ENCODE measurements at places on chromosomes 13 and 19. TPM values are rescaled to one million over a fixed set of nuclear protein-coding genes. Genes with fewer than 3 reads are reported as not detected.

Gene CEACAM5
- not detected for polyA plus RNA-seq

Gene PPM1N
- polyA plus RNA-seq: 1.5 TPM

Gene FGF21
- polyA plus RNA-seq: not detected

Gene CABP5
- not detected for polyA plus RNA-seq

Gene C19orf44
- 1.8 TPM for polyA plus RNA-seq

DNA sequence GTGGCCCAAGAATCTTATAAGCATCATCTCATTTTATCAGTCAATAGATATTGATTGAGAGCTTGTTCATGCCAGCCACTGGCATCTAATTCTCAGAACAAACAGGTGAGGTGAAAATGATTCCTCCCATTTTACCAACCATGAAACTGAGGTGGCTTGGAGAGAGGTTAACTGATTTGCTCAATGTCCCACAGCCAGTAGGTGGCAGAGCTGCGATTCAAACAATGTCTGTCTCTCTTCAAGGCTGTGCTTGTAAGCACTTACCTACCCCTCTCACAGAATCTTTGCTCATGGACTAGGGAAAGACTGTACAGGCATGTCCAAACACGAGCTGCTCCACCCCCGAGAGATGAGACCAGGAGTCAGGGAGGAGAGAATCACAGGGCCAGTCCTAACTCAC lies 21.5 kb upstream of the GSX1 start:
- DNase-seq: no peak

DNA sequence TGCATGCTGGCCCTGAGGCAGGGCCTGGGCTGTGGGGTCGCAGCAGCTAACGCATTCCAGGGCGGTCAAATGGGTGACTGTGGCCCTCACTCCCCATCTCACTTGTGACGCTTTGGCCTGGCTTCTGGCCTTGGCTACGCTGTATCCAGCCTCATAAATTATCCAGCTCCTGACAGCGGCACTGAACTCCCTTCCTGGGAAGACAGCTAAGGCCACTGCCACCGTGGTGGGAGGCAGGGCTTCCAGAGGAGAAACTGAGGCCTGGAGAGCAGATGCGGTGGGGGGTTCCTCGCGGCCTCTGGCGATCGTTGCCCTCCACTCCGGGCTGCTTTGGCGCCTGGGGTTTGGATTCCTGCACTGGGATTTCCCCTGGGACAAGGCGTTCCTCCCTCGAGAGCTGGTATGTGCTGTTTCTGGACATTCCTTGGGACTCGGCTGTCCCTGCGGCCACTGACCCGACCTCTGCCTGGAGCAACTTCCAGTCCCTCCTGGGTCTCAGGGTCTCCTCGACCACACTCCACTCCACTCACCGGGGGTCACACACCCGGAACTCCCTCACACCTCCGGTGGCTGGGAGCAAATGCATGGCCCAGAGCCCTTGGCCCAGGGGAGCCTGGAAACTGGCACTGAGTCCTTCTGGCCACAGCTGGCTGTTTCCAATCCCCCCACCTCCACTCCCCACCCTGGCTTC lies 3.4 kb downstream of the TBXA2R start:
- no peak for DNase-seq

GRCh38 chr13:73715114-73715910 lies 418.9 kb downstream of the KLF12 start:
- DNase-seq: no peak

DNA sequence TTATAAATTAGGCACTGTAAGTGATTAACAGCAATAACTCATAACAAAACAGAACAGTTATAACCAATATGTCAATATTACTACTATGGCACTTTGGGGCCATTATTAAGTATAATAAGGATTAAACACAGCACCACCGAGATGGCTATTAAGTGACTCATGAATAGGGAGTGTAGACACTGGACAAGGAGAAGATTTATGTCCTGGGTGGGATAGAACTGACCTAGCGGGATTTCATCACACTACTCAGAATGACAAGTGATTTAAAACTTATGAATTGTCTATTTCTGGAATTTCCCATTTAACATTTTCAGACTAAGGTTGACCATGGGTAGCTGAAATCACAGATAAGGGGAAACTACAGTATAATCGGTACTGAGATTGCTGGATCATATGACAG lies 79.0 kb upstream of the SLC7A1 start:
- no peak for DNase-seq

DNA sequence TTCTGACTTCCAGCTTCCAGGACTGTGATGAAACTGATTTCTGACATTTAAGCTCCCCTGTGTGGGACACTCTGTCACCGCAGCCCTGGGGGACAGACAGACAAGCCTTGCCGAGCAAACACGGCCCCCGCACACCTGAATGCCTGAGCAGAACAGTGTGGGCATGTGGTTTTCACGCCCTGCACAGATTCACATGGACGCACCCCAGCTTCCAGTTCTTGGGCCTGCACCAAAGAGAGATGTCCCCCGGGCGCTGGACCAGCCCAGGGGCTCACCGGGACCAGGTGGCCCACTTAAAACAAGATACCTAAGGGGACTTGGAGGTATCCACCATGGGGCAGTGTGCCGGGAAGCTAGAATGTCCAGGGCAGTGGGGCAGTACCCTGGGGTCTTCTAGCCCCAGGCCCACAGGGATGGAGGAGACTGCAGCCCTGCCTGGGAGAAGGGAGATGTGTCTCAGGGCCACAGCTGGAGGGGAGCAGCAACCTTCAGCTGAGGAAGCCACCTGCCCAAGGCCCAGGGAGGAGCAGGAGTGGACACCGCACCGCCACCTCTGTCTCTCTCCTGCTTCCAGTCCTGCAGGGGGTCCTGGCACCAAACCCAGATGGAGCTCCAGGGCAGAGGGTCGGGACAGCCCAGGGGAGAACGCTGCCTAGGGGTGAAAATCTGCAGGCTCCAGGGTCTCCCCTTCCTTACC lies 50.5 kb downstream of the SOX1 start:
- no peak for DNase-seq

DNA sequence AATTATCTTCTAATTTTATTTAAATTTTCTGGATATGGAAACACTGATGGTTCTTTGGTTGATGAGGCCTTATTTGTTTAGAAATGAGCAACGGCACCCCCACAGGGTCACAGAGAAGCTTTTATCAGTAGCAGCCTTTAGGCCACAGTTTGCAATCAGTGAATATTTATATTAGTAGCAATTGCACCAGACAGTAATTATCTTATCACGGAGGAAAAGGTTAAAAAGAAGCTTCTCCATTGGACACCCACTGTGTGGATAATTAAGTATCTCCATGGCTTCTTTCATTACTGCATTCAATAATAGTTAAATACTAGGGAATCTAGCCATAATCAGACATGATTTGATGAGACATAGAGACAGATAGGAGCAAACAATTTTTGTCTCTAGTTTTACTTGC lies 2099.2 kb upstream of the PCDH20 start:
- DNase-seq: no peak
